ENCODE measurements at places on chromosomes 7 and 10.

GRCh38 chr7:142806022-142806356 lies 35.2 kb downstream of the PRSS2 start:
- DNase-seq: no peak

- no peak for DNase-seq
Observed at GRCh38 chr10:131073469-131074035, 238.0 kb downstream of the TCERG1L start.

- DNase-seq: no peak
Observed at GRCh38 chr10:60182691-60183090, 207.0 kb downstream of the ANK3 start.

DNA sequence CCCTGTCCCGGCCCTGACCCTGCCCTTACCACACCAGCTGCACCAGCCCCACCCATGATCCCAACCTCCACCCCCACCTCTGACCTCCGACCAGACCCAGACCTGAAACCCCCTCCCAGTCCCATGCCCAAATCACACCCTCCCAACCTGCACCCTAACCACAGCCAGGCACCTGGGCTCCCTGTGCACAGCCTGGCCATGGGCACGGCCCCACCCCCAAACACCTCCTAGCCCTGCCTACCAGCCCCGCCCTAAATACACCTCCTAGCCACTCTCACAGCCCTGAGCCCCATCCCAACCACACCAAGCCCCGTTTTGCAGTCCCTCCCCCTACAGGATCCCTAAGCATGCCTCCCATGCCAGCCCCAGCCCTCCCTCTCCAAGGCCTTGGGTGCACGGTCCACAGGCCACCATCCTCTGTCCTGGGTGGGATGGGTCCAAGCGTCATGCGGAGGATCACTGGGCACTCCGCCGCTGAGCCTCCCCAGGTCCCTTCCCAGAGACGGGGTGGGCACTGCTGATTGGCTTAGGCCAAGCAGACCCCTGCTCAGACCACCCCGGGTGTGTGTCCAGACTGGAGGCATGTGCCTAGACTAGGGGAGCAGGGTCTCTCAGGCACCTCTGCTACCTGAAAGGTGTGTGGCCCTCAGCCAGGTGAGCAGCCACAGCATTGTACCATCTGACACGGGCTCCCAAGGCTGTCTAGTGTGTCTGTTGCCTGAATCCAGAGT lies 30.1 kb downstream of the INSIG1 start:
- no peak for DNase-seq

DNA sequence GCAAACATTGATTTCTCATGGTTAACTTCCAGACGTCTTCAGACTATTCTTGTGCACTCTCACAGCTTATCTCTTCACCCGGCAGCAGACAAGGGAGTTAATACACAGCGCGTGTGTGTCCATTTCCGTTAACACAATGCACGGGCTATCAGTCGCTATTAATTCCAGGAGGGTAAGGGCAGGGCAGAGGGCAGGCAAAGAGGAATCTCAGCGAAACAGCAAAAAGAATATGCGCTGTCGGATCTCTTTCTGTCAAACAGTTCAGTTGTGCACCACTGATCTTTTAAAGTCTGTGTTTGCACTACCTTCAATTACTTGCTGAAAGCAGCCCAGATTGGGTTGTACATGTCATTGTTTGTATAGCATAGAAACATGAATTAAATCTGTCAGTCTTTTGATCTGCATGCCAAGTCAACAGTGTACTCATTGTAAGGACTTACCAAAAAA lies 41.1 kb upstream of the CABCOCO1 start:
- no peak for DNase-seq

DNA sequence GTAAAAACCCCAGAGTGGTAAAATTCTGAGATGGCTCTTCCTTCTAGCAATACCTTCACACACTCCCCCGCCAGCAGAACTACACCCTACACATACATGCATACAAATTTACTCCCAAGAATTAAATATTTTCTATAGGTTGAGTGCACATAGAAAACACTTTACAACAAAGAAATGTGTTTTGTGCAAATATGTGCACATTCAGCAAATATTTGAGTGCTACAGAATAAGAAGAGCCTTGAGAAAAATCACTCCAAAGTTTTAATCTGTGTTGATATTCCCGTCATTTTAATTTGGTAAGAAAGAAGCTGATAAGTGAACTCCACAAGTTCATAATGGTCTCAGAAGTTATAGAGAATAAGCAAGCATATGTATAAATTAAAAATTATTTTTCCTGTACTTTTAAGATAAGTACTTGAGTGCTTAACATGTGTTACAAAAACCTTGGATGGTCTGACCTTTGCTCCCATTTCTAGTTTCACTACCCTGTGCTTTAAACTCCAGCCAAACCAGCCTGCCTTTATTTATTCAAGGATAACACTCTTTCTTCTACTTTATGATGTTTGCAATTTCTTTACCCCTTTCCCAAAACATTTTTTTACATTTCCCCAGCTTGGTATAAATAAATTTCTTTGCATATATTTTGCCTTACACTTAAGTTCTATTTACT lies 733.5 kb upstream of the LRRTM3 start:
- no peak for DNase-seq

DNA sequence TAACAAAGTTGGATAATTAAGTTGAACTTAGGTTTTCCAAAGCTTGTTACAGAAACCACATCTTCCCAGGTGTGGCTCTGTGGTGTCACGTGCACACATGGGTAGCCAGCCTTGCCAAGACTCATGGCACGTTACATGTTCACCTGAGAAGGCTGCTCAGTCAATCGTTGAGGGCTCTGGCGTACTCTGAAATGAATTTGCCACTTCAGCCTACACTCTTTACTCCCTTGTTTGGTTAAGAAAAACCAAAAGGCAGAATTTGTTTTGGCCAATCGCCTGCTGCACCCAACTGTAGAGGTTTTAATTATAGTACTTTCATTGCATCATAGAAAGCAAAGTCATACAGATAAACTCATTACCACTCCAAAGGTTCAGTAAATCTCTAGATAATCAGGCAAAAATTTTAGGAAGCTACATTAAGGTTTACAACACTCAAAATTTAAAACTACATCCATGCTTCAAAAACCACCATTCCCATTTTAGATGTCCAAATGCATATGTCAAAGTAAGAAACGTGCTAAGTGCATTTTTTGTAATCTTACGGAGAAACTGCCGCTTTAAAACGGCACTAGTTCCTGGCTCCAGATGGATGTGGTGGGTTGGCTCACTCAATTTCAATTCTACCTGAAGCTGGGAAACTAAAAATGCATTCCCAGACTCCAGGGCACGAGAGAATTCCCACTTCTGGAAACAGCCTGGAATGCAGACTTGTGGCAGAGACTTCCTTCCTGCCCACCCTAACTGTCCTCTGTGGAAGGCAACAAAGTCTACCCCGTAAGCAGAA lies 88.4 kb downstream of the DIP2C start:
- DNase-seq: no peak

- no peak for DNase-seq
Observed at GRCh38 chr7:151038951-151039849, 9.1 kb upstream of the ASIC3 start.

DNA sequence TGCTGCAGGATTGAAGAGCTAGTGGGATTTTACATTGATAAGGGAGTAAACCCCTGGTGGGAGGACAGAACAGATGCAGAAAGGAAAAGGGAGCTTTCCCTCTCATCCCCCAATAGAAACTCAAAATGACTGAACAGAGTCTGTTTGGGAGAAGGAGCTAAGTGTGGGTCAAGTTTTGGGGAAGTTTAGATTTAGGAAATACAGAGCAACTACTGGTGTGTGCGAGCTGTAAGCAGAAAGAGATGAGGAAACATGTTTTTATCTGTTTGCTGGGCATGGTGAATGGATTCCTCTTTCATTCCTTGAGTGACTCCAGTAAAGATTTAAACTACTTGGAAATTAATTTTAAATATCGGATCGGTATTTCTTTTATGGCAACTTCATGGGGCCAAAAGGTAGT lies 132.7 kb downstream of the AOAH start:
- no peak for DNase-seq

DNA sequence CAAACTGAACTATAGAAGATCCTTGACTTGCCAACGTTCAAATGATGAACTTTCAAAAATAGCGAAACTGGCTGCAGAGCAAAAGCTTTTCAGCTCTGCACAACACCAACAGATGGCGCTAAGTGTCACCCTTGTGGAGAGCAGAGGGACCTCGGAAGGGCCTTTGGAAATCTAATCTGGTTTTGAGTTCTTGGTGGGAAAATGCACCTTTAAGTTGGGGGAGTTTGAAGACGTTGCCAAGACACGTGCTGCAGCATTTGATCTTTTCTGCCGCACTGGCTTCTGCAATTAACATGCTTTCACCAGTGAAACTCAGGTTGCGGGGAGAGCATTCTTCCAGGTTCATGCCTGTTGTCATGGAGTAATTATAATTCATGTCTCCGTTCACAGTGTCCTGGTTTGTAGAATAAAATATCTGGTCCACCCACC lies 26.3 kb upstream of the WDR11 start:
- DNase-seq: no peak

DNA sequence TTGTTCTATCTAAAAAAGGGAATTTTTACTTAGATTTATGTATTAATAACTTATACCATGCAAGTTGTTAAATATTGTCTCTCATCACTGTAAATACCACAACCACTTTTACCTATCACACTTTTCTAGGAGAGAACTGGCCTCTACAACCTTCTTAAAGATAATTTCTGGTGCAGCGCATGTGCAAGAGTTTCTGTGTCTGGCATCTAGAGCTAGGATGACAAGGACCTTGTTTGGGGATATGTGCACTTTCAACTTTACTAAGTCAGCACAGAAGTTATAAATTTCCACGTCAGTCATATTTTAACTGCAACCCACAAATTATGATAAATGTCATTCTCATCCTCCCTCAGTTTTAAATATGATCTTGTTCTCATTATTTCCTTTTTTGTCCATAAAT lies 156.9 kb upstream of the ADCY1 start:
- DNase-seq: no peak

- DNase-seq: no peak
Observed at GRCh38 chr10:98303569-98303968, 35.6 kb upstream of the LOXL4 start.

GRCh38 chr7:139523199-139523941 lies at the start of gene CLEC2L:
TSS of gene CLEC2L (plus strand) at chr7:139523685. CDS start at chr7:139523928, 243 bp downstream.
- no peak for DNase-seq

GRCh38 chr7:115183431-115184057 lies 261.6 kb downstream of the MDFIC start:
- no peak for DNase-seq

DNA sequence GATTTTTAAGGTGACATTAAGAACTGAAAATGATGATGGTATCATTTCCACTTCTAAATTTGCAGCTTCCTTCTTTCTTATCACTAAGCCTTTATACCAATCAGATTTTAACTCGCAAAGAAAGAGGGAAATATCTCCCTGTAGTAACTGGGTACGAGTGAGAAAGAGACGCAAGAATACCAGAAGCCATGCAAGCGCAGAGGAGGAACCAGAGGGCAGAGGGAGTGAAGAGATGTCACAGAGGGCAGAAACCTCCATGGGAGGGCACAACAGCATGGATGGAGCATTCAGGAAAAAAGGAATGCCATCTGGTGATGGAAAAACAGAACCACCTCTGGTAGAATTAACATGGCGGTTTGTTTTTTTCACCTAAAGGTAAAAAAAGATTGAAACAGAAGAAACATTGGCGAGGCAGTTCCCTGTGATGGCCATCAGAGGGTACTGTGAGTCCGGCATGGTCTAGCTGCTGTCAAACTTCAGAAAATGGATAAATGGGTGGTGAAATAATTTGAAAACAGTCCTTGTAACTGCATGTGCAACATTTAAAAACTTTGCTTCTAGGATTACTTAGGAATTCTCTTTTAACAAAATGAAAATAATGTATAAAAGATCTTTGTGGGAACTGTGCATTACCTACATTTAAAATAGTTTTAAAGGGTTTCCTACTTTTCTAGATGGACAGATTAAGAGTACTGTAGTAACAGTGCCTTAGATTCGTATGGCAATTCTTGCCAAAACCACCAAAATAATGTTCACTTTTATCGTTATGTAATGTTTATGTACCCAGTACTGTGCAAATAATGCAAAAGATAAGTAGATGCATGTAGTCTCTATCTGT lies 91.8 kb downstream of the ARHGAP12 start:
- DNase-seq: no peak

DNA sequence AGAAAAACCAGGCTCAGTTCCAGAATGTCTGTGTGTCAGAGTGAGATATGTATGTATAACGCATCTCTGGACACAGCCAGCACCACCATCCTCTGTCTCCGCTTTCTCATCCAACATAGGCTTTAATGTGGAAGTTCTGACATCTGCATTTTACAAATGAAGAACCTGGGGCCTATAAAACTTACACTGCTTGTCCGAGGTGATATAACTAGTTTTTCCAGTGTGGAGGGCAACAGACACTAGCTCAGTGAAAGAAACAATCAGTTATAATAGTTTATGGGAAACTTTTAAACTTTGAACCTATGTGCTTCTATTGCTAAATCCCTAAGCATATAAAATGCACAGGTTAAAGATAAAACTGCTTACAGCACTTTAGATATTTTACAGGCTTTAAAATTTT lies 208.7 kb downstream of the CRPPA start:
- DNase-seq: no peak

- DNase-seq: no peak
Observed at GRCh38 chr7:43076189-43076605, 36.2 kb upstream of the HECW1 start.

- no peak for DNase-seq
Observed at GRCh38 chr7:836429-836828, 4.2 kb downstream of the SUN1 start.

DNA sequence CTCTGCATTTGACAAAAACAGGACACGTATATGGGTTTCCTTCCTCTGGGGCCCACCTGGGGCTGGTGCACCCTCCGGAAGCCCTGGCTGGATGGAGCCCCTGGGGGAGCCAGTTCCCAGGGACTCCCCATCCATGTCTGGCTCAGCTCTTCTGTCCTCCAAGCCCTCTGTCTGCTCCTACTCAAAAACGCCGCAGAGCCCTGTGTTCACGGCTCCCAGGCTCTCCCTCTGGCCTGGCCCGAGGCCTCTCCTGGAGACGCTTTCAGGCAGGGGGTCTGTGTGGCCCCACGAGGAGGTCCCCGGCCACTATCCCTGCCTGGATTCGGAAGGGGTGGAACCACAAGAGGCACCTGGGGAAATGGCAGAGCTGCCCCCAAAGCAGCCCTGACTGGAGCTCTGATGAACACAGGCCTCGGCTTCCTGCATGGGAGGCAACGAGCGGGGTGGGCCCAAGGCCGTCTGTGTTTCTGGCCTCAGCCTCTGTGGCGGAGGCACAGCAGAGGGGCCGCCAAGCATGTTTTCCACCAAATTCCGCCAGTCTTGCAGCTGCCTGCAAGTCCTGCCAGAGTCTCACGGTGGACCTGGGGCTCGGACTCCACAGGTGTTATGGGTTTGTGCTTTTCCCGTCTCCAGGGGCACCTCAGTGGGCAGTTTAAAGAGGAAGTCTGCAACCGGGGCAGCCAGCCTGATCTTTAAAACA lies 22.6 kb upstream of the INPP5A start:
- DNase-seq: no peak

DNA sequence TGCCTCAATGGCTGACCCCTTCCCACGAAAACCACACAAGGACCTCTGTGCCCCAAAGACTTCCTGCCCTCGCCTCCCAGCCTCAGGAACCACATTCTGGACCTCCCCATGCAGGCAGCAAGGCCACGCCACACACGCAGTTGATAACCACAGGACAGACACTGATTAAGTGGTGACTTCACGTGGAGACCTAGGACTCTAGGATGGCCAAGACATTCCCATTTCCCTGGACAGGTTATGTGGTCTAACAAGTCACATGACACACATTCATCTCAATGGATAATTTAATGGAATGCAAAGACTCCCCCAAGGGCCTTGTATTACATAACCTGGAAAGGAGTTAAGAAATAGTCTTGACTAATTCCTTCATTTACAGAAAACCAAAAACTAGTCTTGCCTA lies 110.2 kb downstream of the LARP4B start:
- no peak for DNase-seq

GRCh38 chr7:41268878-41269277 lies 434.0 kb downstream of the INHBA start:
- no peak for DNase-seq

GRCh38 chr7:23299770-23300300 lies 696 bp downstream of the MALSU1 start:
- no peak for DNase-seq

Measured in activated CD4-positive, CD25-positive, alpha-beta regulatory T cell treated with anti-CD3 and anti-CD28 coated beads, Interleukin-2, amount 50 U/mL, for 16 hours (primary cell).